Activated CD4-positive, alpha-beta T cell treated with anti-CD3 and anti-CD28 coated beads, Interleukin-2, amount 50 U/mL, for 4 hours (primary cell): ENCODE measurements at places on chromosomes 5 and 9.

GRCh38 chr5:37396352-37396751 is 17.2 kb downstream of the WDR70 start:
- no peak for DNase-seq

DNA sequence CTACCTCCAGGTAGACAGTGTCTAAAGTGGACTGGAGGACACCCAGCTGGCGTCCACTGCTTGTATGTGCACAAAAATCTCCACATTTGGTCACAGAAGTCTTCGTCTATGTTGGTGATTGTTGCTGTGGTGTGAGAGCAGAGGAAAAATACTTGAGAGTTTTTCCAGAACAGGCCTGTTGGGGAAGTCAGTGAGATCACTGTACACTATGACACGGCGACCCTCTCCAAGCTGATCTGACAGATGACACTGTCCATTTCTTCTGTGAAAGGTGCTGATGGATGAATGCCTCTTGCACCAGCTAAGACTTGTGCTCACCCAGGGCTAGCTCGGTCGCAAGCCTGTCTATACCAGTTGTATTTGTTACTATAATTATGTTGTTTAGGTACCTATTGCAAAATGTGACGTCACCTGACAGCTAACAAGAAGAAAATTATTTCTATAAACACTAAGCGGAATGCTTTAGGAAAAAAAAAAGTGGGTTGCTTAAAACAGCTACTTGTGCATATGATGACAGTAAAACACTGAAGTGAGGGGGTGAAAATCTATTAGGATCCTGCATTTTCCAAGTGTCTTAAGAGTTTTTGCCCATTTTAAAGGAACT is 142.3 kb downstream of the ROR2 start:
- no peak for DNase-seq

- no peak for DNase-seq
These were observed 84.1 kb downstream of the PTPDC1 start for GRCh38 chr9:94168203-94169000.

DNA sequence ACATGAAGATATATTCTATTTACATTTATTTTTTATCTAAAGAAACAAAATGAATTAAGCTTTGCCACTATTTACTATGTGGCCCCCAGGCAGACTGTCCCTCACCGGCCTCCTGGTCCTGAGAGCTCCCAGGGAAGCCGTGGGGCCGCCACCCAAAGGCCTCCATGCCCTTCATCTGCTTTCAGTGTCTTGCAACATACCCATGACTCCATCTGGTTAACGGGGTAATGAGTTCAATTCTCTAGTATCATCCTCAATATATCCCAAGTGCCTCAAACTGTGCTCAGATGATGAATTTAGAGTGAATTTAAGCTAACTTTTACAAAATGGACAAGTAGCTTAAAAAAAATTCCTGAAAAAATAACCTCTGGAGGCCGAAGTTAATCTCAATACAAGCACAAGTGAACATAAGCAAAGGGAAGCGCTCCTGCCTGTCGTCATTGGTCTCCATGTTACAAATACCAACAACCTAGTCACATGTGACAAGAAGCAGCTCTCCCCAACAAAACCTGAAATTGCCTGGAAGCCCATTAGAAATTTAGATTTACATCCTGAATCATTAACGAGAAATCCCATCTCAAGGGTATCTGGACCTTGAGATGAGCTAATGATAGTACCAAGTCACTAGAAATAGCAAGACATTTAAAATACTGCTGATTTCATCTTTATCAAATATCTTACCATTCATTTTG is 26.1 kb downstream of the DAP start:
- no peak for DNase-seq

GRCh38 chr5:123807177-123807945 is 295.4 kb downstream of the CSNK1G3 start:
- DNase-seq = no peak

DNA sequence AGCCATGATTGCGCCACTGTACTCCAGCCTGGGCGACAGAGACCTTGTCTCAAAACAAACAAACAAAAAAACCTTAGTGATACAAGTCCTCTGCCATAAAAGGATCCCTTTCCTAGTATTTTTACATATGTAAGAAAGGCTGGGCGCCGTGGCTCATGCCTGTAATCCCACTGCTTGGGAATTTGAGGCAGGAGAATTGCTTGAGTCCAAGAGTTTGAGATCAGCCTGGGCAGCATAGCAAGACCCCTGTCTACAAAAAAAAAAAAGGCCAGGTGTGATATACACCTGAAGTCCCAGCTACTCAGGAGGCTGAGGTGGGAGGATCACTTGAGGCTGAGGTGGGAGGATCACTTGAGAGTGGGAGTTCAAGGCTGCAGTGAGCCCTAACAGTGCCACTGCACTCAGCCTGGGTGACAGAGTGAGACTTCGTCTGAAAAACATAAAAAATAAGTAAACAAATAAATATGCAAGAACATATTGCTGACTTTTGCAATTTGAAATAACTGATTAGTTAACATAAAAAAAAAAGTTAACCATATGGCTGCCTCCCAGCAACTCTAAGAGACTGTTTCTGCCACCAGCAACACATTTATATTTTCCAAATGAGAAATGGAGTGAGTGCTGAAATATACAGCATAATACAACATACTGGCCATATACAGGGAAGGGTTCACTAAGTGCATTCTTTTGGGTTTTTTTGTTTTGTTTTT is 6.9 kb downstream of the ZNF367 start:
- no peak for DNase-seq

DNA sequence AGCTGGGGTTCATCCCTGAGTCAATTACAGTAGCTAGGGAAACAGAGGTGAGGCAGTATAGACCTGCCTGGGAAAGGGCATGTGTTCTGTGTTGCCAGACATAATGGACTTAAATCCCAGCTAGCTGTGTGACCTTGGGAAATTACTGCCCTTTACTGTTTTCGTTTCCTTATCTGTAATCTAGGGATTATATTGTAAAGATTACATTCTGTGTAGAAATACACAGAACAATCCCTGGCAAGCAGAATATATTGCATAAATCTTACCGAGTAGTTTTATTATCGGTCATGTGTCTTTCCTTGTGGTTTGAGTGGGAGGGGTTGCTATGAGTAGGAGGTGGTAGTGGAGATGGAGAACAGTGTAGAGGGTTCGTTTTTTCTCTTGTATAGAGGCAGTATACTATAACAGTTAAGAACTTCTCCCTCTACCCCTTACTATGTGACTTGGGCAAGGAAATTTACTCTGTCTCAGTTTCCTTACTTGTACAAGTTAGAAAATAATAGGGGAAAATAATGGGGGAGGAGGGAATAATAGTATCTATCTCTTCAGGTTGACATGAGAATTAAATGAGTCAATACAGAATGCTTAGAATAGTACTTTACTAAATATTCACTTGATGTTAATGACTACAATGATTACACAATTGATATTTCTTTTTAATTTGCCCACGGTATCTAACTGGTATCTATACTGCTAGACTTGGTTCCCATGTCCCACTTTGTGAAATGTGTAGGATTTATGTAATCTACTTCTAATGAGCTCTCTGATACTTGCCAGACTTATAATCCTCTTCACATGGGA is 7.1 kb upstream of the DMXL1 start:
- no peak for DNase-seq
